ENCODE measurements at places on chromosomes 12 and 14.

DNA sequence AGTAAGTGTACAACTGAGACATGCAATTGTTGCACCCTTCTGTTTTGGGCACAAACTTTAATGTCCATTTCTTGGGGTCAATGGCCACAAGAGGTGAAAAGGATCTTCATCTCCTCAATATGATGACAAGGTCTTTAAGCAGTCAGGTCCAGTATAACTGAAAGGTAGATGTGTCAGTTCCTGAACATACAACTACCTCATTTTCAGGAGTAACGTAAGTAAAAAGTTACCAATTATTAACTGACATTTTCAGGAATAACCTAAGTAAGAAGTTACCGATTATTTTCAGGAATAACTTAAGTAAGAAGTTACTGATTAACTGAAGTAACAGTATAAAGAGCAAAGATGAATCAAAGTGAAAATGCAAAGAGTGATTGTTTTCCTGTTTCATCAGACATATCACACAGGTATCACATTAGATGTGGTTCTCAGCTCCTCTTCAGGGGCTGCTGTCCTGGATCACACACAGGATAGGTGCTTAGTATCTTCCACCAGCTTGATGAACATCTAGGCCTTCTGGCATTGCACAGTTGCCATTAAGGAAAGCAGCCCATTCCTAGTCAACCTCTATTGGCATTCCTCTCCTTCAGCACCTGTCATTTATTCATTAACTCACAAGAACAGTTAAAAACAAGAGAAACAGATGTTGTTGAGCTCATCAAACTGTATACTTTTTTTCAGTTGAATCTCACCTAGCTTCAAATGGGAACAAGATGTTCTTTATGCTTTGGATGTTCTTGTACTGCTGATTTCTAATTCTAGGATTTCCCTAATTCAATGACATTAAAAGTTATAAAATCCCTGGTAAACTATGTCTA is 200.0 kb downstream of the FOXG1 start:
- DNase-seq, result no peak

- no peak for DNase-seq
Observed at GRCh38 chr12:7293670-7294069, 10.2 kb upstream of the ACSM4 start.

GRCh38 chr12:128951448-128951847 is 98.2 kb downstream of the GLT1D1 start:
- DNase-seq, result no peak

GRCh38 chr12:131095826-131096680 is 142.3 kb downstream of the ADGRD1 start:
- DNase-seq, result no peak

DNA sequence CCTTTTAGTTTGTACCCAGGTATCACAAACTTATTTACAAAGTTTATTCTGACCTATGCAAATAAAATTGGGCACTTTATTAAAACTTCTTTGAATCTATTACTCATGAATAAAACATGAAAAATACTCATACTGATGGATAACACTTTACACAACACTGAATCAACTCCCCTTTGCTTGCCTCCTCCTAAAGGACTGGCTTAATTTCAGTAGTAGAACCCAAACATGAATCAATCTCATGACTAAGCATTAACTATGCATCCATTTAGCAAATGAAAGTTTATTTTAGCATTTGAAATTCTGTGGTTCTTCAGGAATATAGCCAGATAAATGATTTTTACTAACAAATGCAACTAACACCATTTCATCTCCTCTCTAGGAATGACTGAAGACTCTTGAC is 32.4 kb downstream of the DENND5B start:
- no peak for DNase-seq

DNA sequence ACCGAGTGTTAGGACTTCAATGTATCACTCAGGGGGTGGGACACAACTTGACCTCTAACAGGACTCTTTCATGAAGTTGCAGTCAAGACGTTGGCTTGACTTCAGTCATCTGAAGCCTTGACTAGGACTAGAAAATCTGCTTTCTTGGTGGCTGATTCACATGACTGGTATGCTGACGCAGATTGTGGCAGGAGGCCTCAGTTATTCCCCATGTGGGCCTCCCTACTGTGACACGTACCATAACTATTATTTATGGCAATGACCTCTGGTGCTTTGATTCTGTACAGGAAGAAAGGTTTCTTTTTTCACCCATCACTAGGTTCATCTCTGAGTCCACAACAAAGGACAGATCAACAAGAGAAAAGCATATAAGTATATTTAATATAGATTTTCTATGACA is 270.4 kb downstream of the NEDD1 start:
- DNase-seq, result no peak

DNA sequence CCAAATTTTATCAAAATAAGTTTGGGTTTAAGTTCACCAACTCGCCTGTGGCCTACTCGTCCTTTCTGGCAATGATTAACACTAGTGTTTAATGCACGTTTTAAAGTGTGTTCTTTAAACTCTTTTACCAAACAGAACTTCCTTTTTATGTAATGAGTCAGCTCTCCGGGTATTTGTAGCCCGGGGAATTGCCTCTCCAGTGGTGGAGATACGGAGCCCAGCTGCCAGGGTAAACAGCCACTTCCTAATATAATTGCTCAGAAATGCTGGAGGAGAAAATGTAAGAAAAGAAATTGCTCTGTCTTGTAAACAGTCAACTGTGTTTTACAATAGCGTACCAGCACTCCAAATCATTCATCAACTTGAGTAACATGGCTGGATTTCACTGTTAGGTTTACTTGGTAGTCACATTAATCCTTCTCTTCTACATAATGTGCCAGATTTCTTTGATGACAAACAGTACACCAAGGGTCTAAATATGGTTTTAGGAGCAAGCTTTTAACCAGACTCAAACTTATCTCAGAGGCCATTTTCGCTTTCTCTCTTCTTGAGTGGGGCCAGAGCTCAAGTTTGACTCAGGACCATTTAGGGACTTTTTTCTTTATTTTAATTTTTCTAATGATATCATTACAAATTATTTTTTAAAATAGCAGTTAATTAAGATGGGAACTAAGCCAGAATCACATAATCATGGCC is 101.2 kb upstream of the SLC38A2 start:
- peak; percentile 64 for DNase-seq
